ENCODE measurements at places on chromosomes 4 and X.

DNA sequence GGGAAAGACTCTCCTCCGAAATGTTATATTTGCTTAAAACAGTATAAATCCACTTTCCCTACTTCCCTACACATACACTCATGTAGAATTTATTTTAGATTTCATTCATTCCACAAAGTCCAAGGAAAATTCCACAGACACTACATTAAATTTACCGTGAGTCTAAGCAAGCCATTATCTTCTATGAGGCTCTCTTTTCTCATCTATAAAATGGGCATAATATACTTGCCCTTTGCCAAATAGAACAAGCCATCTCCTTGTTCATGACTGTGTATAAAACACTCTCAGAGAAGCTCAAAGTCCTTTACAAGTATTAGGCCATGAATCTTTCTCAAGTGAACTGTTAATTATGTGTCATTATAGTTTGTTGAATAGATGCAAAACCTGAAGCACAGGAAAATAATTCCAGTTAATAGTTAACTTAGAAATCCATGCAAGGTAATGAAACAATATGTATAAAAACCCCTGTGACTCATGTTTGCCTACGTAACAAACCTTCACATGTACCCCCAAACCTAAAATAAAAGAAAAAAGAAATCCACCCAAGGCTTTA is 10.7 kb downstream of the TEC start:
- DNase-seq = no peak

- DNase-seq = no peak
These were observed 223.2 kb upstream of the PGRMC2 start for GRCh38 chr4:128510850-128511249.

- DNase-seq = peak; percentile 1
These were observed 59.2 kb downstream of the PTPN13 start for GRCh38 chr4:86653237-86653865.

DNA sequence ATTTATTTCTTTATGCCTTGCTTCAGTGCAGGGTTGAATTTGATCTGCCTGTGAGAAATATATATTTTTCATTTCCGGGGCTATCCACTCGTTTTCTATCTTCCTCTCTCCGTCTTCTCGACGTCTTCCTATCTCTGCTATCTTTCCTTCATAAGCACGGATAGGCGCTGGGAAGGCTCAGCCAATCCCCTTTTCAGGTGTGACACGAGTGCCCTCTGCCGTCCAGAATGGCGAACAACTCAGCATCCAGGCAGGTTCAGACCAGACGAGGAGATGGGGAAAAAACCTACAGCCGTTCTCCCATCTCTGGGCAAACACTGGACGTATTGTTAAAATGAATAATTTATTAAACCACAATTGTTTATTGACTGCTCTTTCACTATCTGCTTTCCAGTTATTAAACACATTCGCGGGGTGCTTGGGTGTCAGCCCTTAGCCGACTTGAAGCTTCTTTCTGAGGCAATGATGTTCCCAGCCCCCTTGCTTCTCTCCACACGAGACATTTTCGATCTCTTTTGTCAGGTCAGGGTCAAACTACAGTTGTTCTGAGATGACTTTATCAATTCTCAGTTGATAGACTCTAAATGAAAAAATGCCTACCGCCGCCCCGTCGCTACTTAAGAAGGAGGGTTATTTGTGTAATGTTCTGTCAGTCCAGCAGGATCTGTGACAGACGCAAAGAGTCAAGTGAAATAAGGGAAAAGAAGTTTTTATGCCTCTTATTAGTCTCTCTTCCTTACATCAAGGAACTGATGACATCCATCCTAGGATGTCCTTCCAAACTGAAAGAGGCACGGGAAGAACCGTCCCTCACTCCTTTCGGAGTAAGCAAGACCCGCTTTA is 96.3 kb upstream of the NOCT start:
- no peak for DNase-seq

DNA sequence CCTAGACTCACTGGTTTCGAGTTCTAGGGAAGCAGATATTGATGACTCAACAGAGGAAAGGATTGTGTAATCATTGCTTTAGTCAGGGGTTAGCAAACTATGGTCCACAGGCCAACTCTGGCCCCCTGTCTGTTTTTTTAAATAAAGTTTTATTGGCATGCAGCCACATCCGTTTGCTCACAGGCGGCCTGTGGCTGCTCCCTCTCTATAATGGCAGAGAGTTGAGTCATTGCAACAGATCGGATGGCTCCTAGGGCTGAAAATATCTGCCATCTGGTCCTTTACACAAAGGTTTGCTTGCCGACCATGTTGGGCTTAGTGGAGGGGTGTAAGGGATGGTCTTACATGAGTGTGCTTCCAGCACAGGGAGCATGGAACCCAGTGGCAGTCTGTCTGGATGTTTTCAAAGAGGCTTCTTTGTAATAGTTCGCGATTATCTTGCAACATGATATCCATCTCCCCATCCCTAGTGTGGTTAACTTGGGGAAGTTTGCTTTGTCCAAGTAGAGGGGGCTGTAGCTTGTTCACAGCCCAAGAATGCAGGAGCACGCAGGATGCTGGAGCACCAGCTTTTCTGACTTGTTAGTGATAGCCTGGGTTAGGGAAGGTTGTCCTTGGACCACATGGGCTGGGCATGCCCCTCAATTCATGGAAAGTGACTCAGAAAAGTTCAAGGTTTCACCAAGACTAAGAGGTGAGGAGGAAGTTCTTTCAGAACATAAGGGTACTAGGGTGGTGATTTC is 59.3 kb upstream of the CLDN34 start:
- no peak for DNase-seq

GRCh38 chrX:50168241-50168687 is 32.5 kb downstream of the AKAP4 start:
- no peak for DNase-seq

- DNase-seq = peak; percentile 54
These were observed 102.9 kb downstream of the GRXCR1 start for GRCh38 chr4:42995343-42995944.

DNA sequence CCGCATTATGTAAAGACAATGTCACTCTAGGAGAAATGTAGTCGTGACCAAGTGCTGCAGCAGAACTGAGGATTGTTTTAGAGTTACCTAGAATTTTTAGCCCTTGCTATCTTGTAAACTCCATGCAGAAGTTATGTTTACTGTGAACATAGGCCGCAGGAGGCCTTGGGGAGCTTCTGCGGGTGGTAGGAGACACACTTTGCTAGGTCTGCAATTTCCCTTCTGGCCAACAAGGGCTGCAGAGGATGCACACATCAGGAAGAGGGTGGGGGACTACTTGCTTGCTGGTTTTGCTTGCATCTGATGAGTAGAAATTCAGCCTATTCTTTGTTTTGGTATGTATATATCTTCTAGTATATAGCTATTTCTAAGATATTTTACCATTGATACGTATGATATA is 23.1 kb downstream of the BANK1 start:
- no peak for DNase-seq

GRCh38 chrX:53321230-53321942 is 40.0 kb upstream of the IQSEC2 start:
- DNase-seq = no peak

DNA sequence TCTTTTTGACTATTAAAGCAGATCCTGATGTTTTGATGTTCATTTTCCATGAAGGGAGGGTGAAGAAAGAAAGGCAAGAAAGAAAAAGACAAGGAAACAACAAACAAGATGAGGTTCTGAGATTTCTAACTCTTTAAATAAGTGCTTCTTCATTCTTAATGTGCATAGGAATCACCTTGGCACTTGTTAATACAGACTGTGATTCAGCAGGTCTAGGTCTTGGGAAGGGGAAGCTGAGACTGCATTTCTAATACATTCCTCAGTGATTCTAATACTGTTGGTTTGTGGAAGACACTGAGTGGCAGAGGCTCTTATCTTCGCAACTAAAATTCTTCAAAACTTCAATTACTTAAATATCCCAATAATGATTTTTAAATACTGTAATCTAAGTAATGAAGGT is 95.2 kb upstream of the NAP1L5 start:
- no peak for DNase-seq

DNA sequence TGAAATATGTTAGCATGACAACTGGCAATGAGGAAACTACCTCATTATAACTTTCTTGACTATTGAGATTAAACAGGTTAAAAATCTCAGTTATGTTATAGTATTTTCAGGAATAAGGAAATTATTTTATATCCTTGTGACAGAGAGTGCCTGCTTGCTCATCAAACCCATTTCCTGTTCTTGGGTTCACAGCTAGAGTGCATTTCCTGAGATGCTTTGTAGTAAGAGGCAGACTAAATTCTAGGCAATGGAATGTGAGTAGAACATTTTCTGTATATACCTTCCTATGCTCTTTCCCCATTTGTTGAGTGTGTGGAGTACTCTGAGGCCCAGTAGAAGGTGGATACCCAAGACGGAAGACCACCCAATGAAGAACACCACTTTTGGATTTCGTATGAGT is 96.9 kb upstream of the CASK start:
- DNase-seq = no peak

DNA sequence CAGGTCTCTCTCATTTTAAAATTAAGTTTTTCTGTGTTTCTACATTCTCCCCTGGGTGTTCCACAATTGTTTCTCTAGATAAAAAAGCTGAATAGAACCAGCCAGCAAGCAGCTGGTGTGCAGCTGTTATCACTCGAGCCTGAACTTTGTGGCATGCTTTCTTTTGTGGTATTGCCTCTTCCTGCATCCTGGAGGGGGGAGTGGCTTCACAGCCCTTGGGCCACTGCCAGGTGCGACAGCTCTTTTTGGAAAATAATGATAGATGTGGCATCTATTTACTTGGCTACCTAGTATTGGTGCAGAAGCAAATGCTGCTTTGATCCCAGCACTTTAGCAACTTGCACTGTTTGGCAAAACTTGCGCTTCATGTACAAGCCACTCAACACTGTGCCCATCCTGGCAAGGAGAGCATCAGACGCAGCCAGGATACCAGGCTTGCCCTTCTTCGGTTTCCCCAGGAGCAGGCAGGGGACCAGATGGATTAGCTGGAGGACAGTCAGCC is 69.4 kb downstream of the HMGB2 start:
- peak; percentile 76 for DNase-seq

DNA sequence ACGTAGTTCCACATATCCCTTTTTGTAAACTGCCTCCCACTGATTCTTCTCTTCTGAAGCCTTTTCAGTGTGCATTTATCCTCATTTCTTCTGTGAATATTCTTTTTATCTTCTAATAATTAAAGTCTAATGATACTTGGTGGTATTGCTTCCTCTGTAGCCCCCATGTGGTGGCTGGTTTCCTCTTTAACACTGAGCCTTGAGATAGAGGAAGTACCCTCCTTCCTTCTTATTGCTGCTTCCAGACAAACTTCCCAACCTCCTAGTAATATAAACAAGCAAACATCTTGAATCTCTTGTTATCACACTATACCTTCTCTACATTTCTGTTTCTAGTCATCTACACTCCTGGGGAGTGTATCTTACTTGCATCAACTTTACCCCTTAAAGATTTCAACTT is 310.5 kb upstream of the GIMD1 start:
- no peak for DNase-seq

GRCh38 chrX:50470103-50471031 is at the start of gene DGKK:
DGKK (minus strand) TSS chrX:50470825; CDS start chrX:50470678, 147 bp downstream.
- DNase-seq = no peak

GRCh38 chr4:40150932-40151331 is 45.9 kb upstream of the RHOH start:
- DNase-seq = no peak

- DNase-seq = no peak
These were observed 520.8 kb downstream of the RAB28 start for GRCh38 chr4:12963291-12963690.

DNA sequence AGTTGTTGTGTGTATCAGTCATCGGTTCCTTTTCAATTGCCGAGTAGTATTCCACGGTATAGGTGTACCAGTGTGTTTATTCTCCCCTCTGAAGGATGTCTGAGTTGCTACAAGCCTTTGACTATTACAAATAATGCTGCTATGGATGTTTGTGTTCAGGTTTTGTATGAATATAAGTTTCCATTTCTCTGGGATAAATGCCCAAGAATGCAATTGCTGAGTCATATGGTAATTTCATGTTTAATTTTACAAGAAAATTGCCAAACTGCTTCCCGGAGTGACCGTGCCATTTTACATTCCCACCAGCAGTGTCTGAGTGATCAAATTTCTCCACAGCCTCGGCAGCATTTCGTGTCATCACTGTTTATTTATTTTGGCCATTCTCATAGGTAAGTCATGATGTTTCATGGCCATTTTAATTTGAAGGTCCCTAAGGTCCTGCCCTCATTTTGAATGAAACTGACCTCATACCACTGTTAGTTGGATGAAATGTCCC is 73.9 kb downstream of the IRF2 start:
- DNase-seq = no peak

- DNase-seq = no peak
These were observed 1860.7 kb upstream of the PCDH10 start for GRCh38 chr4:131288441-131288840.

- DNase-seq = no peak
These were observed 144.6 kb downstream of the SOX3 start for GRCh38 chrX:140360284-140360683.

- no peak for DNase-seq
These were observed 306.3 kb downstream of the ANK2 start for GRCh38 chr4:113355550-113356371.

GRCh38 chrX:68725756-68726365 is 78.4 kb downstream of the STARD8 start:
- no peak for DNase-seq

DNA sequence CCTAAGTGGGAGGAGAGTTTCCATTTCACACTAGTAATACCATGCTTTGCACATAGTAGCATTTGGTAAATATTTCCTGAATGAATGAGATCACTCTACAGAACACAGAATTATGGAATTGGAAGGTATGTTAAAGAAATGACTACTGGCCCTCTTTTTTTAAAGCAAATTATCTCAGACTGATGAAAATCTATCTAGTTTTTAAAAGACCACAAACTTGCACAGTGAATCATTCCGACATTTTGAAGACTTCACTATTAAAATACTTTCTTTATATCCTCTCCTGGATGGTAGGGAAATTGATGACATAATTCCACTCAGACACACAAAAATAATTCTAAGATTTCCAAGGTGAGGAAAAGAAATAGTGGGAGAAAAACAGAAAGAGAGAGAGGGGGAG is 68.4 kb upstream of the ETNPPL start:
- DNase-seq = no peak

DNA sequence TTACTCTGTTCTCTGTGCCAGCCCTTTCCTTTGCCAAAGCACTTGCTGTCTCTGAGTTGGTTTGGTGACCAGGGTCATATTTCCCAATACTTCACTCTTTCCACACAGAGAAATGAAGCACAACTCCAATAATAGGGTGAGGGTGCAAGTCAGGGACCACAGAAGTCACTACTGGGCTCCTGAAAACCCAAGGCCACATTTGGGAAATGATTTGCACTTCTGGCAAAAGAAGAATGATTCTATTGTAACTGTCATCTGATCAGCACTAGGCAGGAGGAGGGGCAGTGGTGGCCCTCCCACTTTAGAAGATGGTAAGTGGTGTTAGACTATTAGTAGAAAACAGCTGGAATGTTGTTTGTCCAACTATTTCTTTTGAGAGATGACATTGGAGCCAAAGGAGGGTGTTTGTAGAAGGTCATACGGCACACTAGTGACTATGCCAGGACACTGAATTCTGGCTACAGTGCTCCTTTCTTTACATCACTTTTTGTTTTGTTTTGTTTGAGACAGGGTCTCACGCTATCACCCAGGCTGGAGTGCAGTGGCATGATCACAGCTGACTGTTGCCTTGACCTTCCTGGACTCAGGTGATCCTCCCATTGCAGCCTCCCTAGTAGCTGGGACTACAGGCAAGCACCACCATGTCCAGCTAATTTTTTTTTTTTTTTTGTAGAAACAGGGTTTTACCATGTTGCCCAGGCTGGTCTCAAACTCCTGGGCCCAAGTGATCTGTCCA is 10.8 kb upstream of the HADH start:
- no peak for DNase-seq
